Aorta (tissue), 5 donors: ENCODE measurements at places on chromosomes 2 and 18. TPM values are rescaled to one million over a fixed set of nuclear protein-coding genes. Genes with fewer than 3 reads are reported as not detected.

DNA sequence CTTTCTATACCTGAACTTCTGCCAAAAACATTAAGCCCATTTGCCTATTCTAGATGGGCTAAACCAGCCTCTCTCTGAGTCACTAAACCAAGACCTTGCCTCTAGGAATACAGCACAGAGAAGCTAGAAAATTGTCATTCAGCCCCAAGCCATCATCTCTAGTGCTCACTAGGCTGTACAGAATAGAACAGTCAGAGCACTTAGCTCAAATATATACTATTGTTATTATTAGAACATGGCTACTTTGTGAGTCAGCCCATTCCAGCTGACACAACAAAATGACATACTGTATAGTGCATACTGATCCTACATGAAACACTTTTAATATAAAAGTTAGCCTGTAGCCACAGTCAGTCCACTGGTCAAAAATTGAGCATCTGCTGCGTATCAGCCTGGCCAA, 418.8 kb downstream of the NRXN1 start:
- no peak for DNase-seq
- H3K27ac ChIP-seq = no peak overlapping the region
- no peaks in the 10 kb centered on the region for H3K4me1 ChIP-seq
- no peak overlapping the region for H3K4me3 ChIP-seq
- H3K27me3 ChIP-seq = no peaks in the 10 kb centered on the region

GRCh38 chr2:20573620-20574422, 77.1 kb downstream of the HS1BP3 start:
- no peak for DNase-seq
- H3K4me3 ChIP-seq = no peak overlapping the region
- no peaks in the 10 kb centered on the region for H3K4me1 ChIP-seq

ERBB4 gene
- total RNA-seq = 42.0 TPM

DNA sequence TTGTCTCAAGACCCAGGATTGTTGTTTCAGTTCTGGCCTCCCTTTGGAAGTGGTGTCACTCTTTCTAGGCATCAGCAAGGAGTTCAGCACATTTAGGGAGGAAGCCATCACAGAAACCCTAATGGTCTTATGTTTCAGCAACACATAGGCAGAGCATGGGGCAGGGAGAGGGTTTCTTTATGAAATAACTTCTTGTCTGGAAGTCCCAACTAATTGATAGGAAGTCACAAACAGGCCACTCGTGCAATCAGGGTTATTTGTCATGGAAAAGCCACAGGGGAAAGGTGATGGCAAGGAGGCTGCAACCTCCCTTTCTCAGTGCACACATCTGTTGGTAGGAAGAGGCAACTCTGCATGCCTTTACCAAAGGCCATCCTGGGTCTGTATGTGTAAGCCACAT, 103.0 kb downstream of the BCL11A start:
- no peak overlapping the region for H3K27ac ChIP-seq
- no peak for DNase-seq
- H3K4me3 ChIP-seq = no peak overlapping the region
- no peaks in the 10 kb centered on the region for H3K4me1 ChIP-seq
- no peaks in the 10 kb centered on the region for H3K36me3 ChIP-seq

DNA sequence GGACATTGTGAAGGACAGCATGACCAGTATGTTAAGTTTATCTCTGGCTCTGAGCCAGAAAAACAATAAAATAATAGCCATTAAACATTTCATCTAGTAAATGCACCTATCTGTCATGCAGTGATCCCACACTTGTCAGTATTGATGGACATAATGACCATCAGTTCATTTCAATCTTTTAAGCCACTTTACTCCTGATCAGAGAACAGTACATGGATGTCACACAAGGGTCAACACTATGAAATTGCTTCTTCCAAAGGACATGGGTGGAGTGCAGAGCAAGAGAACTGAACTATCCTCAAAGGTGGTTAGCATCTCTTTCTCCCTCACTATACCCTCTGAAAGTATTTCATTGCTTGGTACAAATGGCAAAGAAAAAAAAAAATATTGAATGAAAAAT, 816.0 kb upstream of the GYPC start:
- no peaks in the 10 kb centered on the region for H3K36me3 ChIP-seq
- H3K4me3 ChIP-seq = no peak overlapping the region
- no peak overlapping the region for H3K27ac ChIP-seq
- H3K4me1 ChIP-seq = no peaks in the 10 kb centered on the region

- no peaks in the 10 kb centered on the region for H3K4me1 ChIP-seq
- H3K27me3 ChIP-seq = no peaks in the 10 kb centered on the region
- no peaks in the 10 kb centered on the region for H3K36me3 ChIP-seq
- H3K4me3 ChIP-seq = no peak overlapping the region
Measured at GRCh38 chr2:120389036-120389391, 43.1 kb downstream of the INHBB start.
